ENCODE measurements at places on chromosomes 7 and 10.

DNA sequence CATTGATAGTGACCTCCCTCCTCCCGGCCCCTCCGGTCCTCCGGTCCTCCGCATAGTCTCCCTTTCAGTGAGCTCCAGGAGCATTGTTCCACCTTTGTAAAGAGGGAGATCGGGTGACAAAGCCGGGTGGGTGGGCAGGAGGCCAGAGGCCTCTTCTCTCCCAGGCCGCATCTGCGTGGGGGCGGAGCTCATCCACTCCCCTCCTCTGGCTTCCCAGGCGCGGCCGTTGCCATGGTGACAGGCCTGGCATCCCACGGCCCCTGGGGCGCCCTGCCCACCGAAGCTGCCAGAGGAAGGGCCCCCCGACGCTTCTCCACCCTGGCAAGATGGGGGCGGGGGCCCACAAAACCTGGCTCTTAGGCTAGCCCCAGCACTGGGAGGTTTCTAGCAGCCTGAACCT, 4.4 kb upstream of the FZD9 start:
- DNase-seq, result no peak

GRCh38 chr10:18601321-18601720, 50.1 kb downstream of the NSUN6 start:
- DNase-seq, result no peak

GRCh38 chr10:69738858-69739435, 62.8 kb upstream of the COL13A1 start:
- no peak for DNase-seq

- DNase-seq, result no peak
These were observed 248.8 kb upstream of the FZD8 start for GRCh38 chr10:35890676-35891495.

GRCh38 chr7:112782498-112782897, 7.7 kb downstream of the TMEM168 start:
- DNase-seq, result no peak
